Osteocyte (in vitro differentiated cells): ENCODE measurements at places on chromosomes 2 and 18.

DNA sequence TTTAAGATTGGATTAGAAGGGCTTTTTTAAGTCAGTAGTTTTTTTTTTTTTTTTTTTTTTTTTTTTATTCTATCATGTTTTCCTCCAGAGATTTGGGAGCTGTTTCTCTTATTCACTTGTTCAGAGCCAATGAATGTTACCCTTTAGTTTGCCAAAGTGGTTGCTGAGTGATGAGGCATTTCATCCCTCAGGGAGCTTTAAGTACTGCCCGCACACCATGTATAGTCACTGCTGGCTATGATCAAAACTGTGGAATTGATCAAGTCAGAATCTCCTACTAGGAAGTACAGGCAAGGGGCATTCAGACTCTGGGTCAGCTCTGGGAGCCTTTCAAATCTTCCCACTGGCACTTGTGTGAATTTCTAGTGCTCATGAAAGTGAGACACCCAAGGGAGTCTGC, 201.6 kb downstream of the IKZF2 start:
- no peak for DNase-seq
- H3K27me3 ChIP-seq, result no peaks in the 10 kb centered on the region
- peaks cover 21% of the 10 kb centered on the region for H3K36me3 ChIP-seq
- peaks cover 11% of the 10 kb centered on the region for H3K4me1 ChIP-seq
- H3K27ac ChIP-seq, result no peak overlapping the region

DNA sequence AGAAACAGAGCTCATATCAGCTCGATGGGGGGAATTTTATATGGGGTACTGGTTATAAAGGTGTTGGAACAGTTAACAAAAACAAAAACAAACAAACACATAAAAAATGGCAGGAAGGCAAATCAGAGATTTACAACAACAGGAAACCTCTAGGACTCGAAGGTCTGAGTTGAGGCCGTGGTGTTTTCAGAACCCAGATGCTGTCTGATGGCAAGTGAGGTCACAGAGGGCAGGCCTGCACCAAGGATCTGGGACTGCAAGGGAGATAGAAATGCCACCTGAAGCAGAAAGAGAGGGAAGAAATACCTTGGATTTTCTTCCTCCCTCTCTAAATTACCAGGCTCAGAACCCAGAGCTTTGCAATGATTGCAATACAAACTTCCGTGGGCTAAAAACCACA, 429.5 kb downstream of the ZNF521 start:
- H3K27ac ChIP-seq, result no peak overlapping the region
- H3K27me3 ChIP-seq, result peaks cover 2% of the 10 kb centered on the region
- DNase-seq, result no peak
- no peaks in the 10 kb centered on the region for H3K4me1 ChIP-seq
- H3K36me3 ChIP-seq, result no peaks in the 10 kb centered on the region

DNA sequence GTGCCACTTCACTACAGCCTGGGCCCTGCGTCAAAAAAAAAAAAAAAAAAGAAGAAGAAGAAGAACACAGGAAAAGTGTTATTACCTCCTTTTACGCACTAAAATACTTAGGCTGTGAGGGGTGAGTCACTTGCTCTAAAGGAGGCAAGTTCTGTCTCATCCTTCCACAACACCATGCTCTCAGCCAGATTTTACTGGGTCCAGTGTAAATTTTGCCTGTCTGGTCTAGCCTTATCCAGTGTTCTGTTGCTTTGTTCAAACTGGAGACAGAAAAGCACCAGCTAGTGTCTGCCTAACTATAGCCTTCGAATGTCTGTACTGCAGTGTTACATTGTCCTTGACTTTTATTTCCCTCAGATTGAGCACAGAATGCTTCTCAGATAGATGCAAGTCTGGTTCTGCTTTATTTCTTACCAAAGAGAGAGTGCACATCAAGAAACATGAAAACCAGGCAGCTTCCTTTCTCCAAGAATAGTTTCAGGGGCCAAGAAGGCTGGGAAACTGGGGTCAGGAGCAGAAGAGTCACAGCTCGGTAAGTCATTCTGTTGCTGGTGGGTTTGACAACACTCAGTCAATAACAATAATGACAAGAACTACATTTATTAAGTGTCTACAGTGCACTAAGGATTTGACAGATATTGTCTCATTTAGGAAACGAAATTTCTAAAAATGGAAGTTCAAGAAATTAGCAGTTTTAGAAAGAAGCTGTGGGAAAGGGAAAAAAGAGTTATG, 3.1 kb upstream of the MSGN1 start:
- H3K4me3 ChIP-seq, result no peak overlapping the region
- peaks cover 10% of the 10 kb centered on the region for H3K27me3 ChIP-seq
- DNase-seq, result peak; percentile 2

- DNase-seq, result peak; percentile 74
- no peak overlapping the region for H3K27ac ChIP-seq
- H3K36me3 ChIP-seq, result no peaks in the 10 kb centered on the region
- no peak overlapping the region for H3K4me3 ChIP-seq
- no peaks in the 10 kb centered on the region for H3K4me1 ChIP-seq
Observed at GRCh38 chr18:75108579-75109318, 100.2 kb downstream of the PTGR3 start.

GRCh38 chr2:206054952-206055351, 31.0 kb downstream of the INO80D start:
- no peak for DNase-seq
- no peaks in the 10 kb centered on the region for H3K4me1 ChIP-seq
- H3K27me3 ChIP-seq, result no peaks in the 10 kb centered on the region
- no peak overlapping the region for H3K4me3 ChIP-seq

GRCh38 chr2:119174216-119174992, 15.9 kb upstream of the C1QL2 start:
- no peak overlapping the region for H3K4me3 ChIP-seq
- no peak overlapping the region for H3K27ac ChIP-seq

DNA sequence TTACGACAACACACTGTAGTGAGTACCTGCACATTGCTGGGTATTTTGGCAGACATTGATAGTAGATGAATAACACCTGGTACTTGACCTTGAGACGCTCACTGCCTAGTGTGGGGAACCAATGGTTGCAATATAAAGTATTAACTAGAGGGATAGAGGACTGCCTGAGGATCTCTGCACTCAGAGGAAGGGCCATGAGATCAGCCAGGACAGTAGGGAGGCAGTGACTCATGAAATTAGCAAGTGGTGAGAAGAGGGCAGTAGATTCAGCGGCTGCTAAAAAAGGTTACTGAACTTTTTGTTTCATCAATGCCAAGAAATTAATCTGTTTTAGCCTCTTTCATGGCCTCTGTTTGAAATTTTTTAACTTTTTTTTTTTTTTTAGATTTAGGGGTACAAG, 250.8 kb upstream of the TCF4 start:
- peaks cover 33% of the 10 kb centered on the region for H3K4me1 ChIP-seq
- no peak overlapping the region for H3K27ac ChIP-seq
- H3K27me3 ChIP-seq, result no peaks in the 10 kb centered on the region
- no peak overlapping the region for H3K4me3 ChIP-seq

GRCh38 chr2:54524226-54524991, 68.3 kb downstream of the SPTBN1 start:
- H3K27me3 ChIP-seq, result no peaks in the 10 kb centered on the region
- no peak for DNase-seq
- peaks cover 31% of the 10 kb centered on the region for H3K36me3 ChIP-seq

GRCh38 chr2:216283038-216283900, 89.0 kb downstream of the MARCHF4 start:
- H3K4me3 ChIP-seq, result no peak overlapping the region
- no peaks in the 10 kb centered on the region for H3K27me3 ChIP-seq
- peaks cover 25% of the 10 kb centered on the region for H3K4me1 ChIP-seq
- no peaks in the 10 kb centered on the region for H3K36me3 ChIP-seq
- no peak for DNase-seq
- H3K27ac ChIP-seq, result no peak overlapping the region

GRCh38 chr2:25314514-25315315, 27.0 kb downstream of the DNMT3A start:
- no peak overlapping the region for H3K4me3 ChIP-seq
- H3K27me3 ChIP-seq, result no peaks in the 10 kb centered on the region
- no peak for DNase-seq
- H3K4me1 ChIP-seq, result peaks cover 15% of the 10 kb centered on the region
- no peak overlapping the region for H3K27ac ChIP-seq

- no peaks in the 10 kb centered on the region for H3K4me1 ChIP-seq
- no peaks in the 10 kb centered on the region for H3K27me3 ChIP-seq
- no peak for DNase-seq
- H3K36me3 ChIP-seq, result no peaks in the 10 kb centered on the region
Observed at GRCh38 chr2:100136310-100136709, 6.1 kb downstream of the AFF3 start.

DNA sequence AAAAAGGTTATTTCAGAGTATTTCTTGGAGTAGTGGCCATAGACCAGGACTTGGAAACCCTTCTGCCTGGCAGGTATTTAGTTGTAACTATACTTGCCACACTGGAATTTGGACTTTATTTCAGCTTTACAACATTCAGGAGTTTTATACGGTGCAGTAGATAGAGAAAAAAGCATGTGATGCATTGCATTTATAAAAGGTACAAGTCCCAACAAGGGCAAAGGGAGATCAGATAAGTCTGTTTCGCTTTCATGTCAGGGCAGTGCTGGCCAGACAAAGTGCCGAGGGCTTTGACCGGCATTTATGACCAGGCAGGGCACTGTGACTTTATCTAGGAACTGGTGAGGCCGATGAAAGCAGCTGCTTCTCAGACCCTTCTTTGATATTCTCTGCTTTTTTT, 145.4 kb downstream of the RTN4 start:
- H3K4me1 ChIP-seq, result peaks cover 15% of the 10 kb centered on the region
- no peak overlapping the region for H3K27ac ChIP-seq
- H3K36me3 ChIP-seq, result no peaks in the 10 kb centered on the region
- H3K4me3 ChIP-seq, result no peak overlapping the region
- no peak for DNase-seq

DNA sequence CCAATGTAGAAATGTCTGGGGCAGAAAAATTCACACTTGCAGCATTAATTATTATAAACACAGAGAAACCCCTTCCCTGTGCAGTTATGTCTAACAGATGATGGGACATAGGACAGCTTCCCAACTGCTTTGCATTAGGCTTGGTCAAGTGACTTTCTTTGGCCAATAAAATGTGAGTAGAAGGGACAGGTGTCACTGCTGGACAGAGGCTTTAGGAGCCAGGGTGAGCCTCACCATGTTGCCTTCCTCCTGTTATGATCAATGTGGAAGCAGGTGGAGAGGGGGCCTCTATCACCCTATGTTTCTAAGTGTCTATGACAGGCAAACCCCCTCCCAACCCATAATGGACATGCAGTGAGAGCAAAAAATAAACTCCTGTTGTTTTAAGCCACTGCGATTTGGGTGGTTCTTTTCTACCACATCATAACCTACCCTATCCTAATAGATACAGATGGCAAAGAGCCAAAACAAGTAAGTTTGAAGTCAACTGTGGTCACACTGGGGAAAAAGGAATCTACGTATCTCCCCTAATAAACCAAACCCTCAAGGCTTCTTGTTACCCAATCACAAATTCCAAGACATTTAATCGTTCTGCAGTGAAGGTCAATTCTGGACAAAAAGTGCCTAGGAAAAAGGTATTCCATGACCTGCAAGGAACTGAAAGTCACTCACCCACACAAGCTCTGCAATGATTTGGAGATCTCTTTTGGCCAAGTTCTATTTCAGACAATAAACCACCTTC, 28.6 kb upstream of the POU3F3 start:
- peaks cover 22% of the 10 kb centered on the region for H3K4me1 ChIP-seq
- peaks cover 9% of the 10 kb centered on the region for H3K36me3 ChIP-seq
- H3K27me3 ChIP-seq, result no peaks in the 10 kb centered on the region
- no peak for DNase-seq
- no peak overlapping the region for H3K4me3 ChIP-seq

DNA sequence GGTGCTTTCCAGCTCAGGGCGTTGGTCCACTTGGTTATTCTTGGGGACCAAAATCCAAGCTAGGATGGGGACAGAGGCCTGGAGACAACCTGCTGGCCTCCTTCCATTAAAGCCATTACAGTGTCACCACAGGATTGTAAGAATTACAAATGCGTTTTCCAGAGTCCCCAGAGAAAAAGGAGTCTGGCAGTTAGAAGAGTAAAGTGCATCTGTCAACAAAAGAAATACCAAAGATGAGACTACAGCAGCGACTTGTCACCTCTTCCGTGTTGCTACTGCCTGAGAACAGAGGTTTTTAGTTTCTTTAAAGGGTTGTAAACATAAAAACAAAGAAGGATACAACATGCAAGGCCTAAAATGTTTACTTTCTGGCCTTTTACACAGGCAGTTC, 235.7 kb downstream of the AGAP1 start:
- H3K36me3 ChIP-seq, result peaks cover 10% of the 10 kb centered on the region
- no peaks in the 10 kb centered on the region for H3K4me1 ChIP-seq
- H3K27me3 ChIP-seq, result no peaks in the 10 kb centered on the region
- DNase-seq, result no peak
- no peak overlapping the region for H3K27ac ChIP-seq

DNA sequence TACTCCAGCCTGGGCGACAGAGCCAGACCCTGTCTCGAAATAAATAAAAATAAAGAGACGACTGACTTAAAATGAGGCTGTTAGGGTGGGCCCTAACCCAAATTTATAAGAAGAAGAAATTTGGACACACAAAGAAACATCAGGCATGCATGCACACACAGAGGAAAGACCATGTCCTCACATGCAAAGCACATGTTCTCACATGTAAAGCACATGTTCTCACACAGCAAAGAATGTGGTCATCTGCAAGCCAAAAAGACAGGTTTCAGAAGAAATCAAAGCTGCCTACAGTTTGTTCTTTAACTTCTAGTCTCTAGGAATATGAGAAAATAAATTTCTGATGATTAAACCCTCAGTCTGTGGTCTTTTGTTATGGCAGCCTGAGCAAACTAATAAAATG, 132.3 kb upstream of the CRIM1 start:
- no peak overlapping the region for H3K27ac ChIP-seq
- H3K4me3 ChIP-seq, result no peak overlapping the region
- no peak for DNase-seq
- H3K36me3 ChIP-seq, result no peaks in the 10 kb centered on the region
- H3K27me3 ChIP-seq, result peaks cover 39% of the 10 kb centered on the region
- H3K4me1 ChIP-seq, result no peaks in the 10 kb centered on the region
